Spleen (tissue), 13 donors: ENCODE measurements at places on chromosomes 2 and 18. TPM values are rescaled to one million over a fixed set of nuclear protein-coding genes. Genes with fewer than 3 reads are reported as not detected.

Gene REG3G
- 0.24 TPM for polyA plus RNA-seq

Gene TFCP2L1
- 1.8 TPM for polyA plus RNA-seq

DNA sequence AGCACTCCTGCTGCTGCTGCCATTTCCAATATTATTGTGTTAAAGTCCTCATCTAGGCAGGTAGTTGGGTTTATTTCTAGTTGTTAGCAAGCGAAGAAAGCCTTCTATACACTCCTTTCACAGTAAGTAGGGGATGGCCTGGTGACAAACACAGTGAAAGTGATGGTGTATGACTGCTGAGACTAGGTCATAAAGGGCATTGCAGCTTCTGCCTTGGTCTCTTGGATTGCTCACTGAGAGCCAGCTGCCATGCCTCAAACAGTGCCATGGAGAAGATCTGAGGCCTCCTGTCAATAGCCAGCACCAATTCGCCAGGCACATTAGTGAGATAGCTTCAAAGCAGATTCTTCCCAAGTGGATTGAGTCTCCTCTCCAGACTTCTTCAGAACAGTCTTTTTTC, 27.6 kb upstream of the MSTN start:
- no peaks in the 10 kb centered on the region for H3K36me3 ChIP-seq
- H3K4me1 ChIP-seq: no peaks in the 10 kb centered on the region
- H3K27me3 ChIP-seq: no peaks in the 10 kb centered on the region
- no peak for DNase-seq
- H3K27ac ChIP-seq: no peak overlapping the region

- peaks cover 37% of the 10 kb centered on the region for H3K4me1 ChIP-seq
- H3K27ac ChIP-seq: no peak overlapping the region
- peak; percentile 66 for DNase-seq
- no peaks in the 10 kb centered on the region for H3K36me3 ChIP-seq
Measured at GRCh38 chr2:231549446-231550239, 19.4 kb upstream of the NMUR1 start.

- H3K4me1 ChIP-seq: no peaks in the 10 kb centered on the region
- peaks cover 100% of the 10 kb centered on the region for H3K36me3 ChIP-seq
- no peak overlapping the region for H3K4me3 ChIP-seq
- no peak overlapping the region for H3K27ac ChIP-seq
Measured at GRCh38 chr2:85635636-85636035, 19.6 kb downstream of the USP39 start.

GRCh38 chr2:54471221-54471711, 15.1 kb downstream of the SPTBN1 start:
- H3K36me3 ChIP-seq: no peaks in the 10 kb centered on the region
- H3K27ac ChIP-seq: peak overlapping the region; percentile 75

DNA sequence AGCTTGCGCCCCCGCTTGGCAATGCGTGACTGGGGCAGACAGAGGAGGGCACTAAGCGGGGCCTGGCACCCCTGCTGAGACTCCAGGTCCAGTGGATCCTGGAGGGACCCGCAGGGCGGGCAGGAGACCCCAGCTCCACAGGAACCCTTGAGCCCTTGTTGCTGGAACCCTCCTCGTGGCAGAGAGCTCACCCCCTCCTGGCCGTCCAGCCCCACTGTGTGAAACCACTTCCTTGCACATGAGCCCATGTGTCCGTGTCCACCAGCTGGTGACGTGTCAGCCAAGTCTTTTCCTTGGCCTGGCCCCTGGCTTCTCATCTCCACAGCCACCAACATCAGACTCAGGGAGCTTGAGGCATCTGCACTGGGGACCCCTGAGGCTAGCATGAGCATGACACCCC, 38.0 kb downstream of the BIN1 start:
- peak overlapping the region; percentile 14 for H3K27ac ChIP-seq
- H3K4me3 ChIP-seq: no peak overlapping the region
- peaks cover 24% of the 10 kb centered on the region for H3K4me1 ChIP-seq
- H3K27me3 ChIP-seq: no peaks in the 10 kb centered on the region
- no peaks in the 10 kb centered on the region for H3K36me3 ChIP-seq
- no peak for DNase-seq

DNA sequence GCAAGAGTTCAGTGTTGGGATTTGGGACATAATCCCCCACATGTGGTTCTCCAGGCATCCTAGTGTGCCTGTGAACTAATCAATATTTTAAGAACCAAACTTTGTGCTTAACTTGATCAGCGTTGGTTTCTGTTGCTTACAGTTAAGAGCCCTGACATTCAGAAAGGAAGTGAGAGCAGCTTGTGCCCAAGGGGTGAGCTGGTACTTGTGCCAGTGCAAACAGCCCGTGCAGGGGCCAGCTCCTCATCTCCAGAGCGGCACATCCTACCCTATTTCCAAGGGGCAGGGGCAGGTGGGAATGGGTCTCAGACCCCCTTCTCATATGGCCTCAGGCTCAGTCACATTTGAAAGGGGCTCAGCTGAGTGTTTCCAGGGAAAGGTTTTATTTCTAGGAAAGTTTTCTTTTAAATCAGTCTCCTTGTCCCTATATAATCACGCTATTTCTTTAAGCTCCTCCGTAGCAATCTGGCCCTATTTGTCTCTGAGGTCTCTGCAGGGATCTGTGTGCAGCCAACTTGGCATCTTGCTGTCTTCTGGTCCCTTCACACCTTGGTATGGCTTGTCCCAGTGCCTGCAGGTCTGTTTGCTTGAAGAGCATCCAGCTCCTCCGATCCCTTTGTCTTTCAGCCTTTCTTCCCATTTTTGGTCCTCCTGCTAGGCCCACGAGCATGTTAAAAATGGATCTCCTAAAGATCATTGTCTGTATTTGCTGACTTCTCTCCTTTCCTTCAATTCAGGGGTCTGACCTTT, 358.9 kb downstream of the HRH4 start:
- no peaks in the 10 kb centered on the region for H3K4me1 ChIP-seq
- no peak for DNase-seq
- no peak overlapping the region for H3K4me3 ChIP-seq
- H3K27ac ChIP-seq: no peak overlapping the region

- H3K27ac ChIP-seq: no peak overlapping the region
- peaks cover 27% of the 10 kb centered on the region for H3K36me3 ChIP-seq
- H3K4me3 ChIP-seq: no peak overlapping the region
- DNase-seq: no peak
- H3K27me3 ChIP-seq: no peaks in the 10 kb centered on the region
Measured at GRCh38 chr2:195722075-195722474, 65.0 kb downstream of the SLC39A10 start.
